Mucosa of descending colon (tissue), 3 donors: ENCODE measurements at places on chromosomes 5 and 9.

DNA sequence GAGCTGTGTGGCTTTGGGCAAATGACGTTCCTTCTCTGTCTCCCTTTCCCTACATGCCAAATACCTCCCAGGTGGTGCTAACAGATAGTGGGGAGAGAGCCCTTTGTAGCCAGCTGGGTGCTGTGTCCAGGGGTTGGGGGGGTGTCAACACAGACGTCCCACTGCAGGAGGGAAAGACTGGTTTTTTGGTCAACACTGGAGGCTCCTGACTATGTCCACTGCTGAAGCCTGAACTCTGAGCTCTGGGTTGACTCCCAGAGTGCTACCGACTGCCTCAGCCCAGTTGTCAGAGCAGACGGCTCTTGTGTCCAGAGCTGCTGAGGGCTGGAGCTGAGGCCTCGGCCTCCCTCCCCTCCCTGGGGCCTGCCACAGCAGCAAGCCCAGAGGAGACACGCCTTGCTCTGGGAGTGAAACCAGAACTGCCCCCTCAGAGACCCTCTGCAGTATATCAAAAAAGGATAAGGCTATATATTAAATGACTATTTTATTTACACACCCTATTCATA lies 14.8 kb upstream of the SLC25A51 start:
- no peak for DNase-seq

DNA sequence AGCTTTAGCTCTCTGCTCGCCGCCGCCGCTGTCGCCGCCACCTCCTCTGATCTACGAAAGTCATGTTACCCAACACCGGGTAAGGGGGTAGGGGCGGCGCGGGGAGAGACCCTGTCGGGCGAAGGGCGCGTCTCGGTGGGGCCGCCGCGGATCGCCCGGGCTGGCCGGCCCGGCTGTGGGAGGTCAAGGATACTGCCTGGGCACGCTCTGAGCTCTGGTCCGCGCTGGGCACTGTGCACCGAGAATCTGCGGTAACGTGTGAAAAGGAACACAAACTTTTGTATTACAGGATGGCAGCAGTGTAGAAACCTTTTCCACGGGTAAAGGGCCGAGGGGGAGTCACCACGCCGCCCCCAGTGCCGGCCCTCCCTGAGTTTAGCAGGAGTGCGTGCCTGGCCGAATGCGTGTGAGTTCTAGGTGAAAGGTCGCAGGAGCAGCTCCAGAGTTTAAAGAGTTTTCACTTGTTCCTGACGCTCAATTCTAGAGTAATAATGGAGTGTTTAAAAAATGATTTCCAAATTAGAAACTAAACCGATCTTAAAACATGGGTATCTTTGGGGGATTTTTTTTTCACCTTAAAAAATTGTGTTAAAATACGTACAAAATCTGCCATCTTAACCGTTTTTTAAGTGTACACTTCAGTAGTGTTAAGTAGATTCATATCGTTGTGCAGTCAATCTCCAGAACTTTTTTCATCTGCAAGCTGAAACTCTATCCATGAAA lies at the start of gene HSDL2:
Gene HSDL2, plus strand, starts transcription at position 7 of the 723 bp plus-strand sequence. Its CDS starts 56 bp downstream, at position 63.
- no peak for DNase-seq

DNA sequence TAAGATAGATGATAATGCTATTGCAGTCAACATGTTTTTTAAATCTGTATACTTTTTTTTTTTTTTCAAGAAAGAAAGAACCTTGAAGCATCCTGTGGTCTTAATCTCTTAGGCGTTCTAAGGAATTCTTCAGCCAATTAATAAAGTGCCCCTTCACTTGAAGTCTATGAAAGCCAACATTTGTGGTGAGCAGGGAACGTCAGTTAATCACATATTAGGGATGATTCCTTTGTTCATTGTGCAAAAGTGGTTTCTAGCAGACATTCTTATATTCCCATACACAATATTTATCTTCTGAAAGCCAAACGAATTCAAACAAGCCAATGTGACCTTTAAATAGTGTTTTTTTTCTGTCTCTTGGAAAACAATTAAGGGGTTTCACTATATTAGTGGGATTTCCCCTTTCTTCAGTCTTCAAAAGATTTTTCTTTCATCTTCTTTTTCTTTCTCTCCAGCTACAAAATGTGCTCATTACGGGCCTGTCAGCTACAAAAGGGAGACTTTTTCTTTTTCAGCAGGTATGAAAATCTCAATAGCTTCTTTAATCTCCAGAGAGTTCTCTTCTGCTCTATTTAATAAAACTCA lies 40.1 kb downstream of the TMEM167A start:
- no peak for DNase-seq

DNA sequence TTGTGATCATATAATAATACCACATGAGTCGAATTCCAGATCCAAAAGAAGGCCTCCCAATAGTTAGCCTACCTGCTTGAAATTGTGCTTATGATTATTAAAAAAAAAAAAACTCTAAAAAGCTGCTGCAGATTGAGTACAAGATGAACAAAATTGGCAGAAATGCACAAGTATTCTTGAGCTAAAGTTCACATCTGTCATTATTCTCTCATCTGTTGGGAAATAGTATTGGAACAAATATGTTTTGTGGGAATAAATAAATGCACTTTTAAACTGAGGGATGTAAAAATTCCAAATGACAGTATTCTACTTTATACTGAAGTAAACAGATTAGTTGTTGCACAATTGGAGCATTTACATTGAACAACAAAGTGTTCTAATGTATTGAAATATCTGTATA lies 15.7 kb downstream of the DAB2 start:
- DNase-seq = no peak

GRCh38 chr5:83077662-83078261 lies 415 bp downstream of the XRCC4 start:
- DNase-seq = no peak

DNA sequence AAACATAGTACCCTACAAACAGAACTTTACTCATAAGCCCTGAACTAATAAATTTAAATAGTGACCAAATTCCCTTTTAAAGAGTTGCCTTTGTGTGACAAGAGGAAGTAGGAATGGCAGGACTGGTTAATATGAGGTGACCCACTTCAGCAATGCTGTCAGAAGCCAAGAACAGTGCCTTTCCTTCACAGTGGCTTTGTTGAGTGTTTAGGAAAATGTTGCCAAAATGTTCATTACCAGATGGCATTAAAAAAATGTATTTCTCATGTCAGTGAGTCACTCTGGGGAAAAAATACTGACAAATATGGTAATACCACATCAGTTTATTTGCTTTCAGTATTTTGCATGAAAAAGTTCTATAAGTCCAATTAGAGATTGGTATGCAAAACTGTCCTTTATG lies 103.3 kb downstream of the DIRAS2 start:
- DNase-seq = no peak

DNA sequence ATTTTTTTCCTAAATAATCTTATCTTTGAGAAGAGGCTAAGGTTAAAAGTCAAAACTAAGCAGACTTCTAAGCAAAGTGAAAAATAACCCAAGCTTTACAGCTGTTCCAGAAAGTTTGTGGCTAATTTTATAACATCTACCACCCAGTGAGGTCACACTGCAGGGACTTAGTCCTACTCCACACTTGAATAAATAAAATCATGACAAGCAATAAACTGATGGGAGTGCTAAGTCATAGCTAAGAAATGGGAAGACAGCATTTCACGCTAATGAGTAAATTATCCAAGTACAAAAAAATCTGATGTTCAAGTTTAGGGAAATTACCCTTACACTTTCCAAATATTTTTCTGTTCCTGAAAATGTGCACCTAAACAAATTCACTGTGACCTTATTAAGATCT lies 47.7 kb downstream of the ZNF608 start:
- DNase-seq = no peak

DNA sequence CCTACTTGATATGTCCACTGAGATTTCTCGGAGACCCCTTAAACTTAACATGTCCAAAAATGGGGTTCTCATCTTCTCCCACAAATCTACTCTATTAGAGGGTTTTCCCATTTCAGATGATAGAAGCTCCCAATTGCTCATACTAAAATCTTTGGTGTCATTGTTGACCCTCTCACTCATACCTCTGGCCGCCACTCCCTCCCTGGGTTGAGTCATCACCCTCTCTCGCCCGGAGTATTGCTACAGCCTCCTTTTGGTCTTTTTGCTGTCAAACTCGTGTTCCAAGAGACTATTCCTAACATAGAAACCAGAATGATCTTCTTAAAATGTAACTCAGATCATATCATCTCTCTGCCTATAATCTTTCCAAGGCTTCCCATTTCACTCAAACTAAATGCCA lies 91.0 kb upstream of the GNAQ start:
- DNase-seq = no peak

DNA sequence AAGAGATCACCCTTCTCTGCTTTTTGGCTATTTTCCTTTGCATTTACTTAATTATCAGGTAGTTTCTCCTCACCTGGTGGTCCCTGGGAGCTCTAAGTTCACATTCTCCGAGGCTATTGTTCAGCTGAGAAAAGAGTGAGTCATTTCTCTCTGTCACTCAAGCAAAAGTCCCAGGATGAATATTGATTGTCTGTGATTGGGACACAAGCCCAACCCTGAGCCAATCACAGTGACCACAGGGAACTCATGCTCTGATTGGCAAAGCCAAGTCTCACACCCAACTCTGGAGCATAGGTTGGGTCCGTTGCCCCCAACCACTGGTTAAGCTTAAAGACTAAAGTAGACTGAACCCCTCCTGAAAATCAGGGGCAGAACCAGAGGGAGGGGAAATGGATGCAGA lies 27.8 kb upstream of the FAT2 start:
- DNase-seq = no peak

DNA sequence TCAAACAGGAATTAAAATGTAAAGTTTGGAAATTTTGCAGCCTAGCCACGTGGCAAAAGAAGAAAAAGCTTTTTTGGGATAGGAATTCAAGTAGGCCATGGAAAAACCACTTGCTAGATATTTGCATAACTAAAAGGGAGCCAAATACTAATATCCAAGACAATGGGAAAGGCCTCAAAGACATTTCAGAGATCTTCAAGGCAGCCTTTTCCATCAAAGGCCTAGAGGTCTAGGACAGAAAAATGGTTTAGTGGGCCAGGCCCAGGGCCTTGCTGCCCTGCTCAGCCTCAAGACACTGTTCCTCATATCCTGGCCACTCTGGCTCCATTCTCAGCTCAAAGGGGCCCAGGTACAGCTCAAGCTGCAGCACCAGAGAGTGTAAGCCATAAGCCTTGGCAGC lies 265.9 kb upstream of the RPS23 start:
- no peak for DNase-seq

DNA sequence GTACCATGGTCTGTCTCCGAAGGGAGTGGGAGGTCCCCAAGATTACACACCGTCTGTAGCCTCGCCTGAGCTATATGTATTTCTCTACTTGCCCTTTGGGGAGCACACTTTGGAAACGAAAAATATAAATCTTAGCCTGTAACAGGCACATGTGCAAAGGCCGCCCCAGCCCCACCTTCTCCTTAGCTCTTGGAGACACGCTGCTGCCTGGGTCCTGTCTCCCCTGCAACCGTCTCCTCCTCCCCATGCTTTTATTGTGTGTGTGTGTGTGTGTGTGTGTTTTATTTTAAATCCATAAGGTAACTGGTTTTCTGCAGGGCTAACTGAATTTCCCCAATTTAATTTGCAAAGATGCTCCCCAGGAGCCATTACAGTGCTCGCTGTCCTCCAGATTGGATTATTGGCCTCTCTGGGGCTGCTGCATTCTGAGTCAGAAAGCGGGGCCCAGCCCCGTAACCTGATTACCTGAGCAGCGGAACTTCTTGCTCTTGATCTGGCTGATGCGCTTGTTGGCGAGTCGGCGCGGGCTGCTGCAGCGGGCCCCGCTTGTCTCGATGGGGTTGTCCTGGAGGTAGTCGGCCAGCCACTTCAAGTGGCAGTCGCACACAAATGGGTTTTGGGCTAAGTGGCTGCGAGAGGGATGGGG lies 193.3 kb upstream of the PANK3 start:
- no peak for DNase-seq

DNA sequence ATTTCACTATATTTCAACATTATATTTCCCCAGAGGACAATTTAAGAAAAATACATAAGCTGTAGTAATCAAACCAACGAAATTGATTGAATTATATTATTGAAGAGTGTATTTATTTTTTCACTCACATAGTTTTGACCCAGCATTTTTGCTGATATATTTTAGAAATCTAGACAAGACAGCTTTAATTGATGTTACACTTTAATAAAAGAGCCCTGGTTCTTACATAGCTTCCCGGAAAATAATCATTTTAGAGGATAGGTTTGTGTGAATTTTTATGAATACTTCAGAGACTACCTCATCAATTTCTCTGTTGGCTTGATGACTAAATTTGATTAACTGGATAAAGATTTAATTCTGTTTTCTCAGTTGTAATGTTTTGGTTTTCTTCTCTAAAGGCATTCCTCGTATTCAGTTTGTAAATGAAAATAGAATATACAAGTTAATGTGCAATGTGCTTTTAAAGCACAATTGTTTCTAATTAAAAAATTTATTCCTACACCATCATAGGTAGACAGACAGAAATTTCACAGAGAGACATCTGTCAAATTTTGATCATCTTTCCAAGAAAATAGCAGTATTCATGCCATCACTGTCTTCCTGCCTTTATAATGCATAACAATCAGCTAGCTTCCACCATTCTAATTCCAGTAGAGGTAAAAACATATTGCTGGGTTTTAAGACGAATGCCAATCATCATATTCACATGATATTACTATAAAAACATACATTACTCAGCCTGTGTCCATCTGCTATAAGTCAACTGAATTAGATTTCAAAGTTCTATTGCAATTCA lies 441.4 kb downstream of the CDH12 start:
- DNase-seq = no peak

DNA sequence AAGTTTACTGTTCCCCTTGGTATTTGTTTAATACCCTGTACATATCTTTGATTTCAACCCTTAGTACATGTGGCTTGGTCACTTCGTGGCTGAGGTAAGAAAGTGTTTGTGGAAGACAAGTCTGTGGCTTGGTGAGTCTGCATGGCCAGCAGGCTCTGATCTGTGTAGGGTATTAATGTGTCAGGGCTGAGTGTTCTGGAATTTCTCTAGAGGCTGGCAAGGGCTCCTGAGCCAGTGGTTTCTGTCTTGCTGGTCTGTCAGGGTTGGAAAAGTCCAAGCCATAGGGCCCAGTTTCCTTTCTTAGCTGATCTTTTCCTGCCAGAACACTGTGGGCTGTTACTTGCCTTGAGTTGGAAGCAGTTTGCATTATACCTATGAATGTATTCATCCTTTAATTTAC lies 48.0 kb upstream of the FBXL7 start:
- DNase-seq = no peak

GRCh38 chr5:59789197-59789596 lies 104.3 kb downstream of the PDE4D start:
- DNase-seq = no peak

GRCh38 chr9:22813529-22813928 lies 366.9 kb downstream of the DMRTA1 start:
- DNase-seq = no peak

- no peak for DNase-seq
These were observed 287.1 kb upstream of the CDH9 start for GRCh38 chr5:27325513-27325912.

DNA sequence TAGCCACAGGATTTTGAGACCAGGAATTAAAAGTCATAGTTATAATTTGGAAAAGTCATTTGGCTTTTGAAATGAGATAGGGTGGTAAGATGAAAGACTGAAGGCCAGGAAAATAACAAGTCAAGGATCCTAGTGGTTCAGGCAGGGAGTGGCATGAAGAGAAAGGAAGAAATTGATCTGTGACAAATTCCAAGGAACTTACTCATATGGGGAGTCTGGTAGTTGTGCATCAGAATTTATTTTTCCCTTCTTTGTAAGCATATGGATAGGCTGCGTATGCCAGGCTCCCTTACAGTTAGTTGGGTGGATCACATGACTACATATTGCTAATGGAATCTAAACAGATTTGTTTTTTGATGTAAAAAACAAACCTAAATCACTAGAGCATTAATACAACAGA lies 21.0 kb downstream of the ISL1 start:
- no peak for DNase-seq

- DNase-seq = no peak
These were observed 390.8 kb downstream of the DTWD2 start for GRCh38 chr5:118597543-118597942.
